Dermis microvascular lymphatic vessel endothelial cell (primary cell): ENCODE measurements at places on chromosomes 5 and 9.

- no peak for DNase-seq
Measured at GRCh38 chr9:128435611-128436010, 15.0 kb downstream of the CERCAM start.

- DNase-seq: no peak
Measured at GRCh38 chr9:113509463-113509862, 45.9 kb downstream of the RGS3 start.

DNA sequence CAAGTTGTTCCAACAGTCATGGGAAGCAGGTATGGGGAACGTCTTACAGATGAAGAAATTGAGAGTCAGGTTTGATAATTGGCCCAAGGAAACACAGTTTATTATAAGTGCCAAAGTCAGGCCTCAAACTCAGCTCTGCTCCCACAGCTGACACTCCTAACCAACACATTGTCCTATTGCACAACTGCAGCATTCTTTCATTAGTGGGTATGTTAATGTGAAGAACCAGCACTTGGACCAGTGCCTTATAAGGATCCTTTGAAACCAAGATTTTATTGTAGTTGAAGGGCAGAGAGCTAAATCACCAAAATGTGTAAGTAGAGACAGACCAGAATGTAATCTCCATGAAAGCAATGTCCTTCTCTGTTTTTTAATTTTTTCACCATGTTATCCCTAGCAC is 56.1 kb downstream of the GRIA1 start:
- DNase-seq: no peak

GRCh38 chr9:101840694-101841188 is 102.3 kb upstream of the GRIN3A start:
- no peak for DNase-seq

GRCh38 chr5:43410414-43410813 is 1.8 kb downstream of the CCL28 start:
- DNase-seq: no peak

GRCh38 chr9:96383165-96383942 is at the start of gene SLC35D2:
SLC35D2 (minus strand) TSS chr9:96383711; CDS start chr9:96383634, 77 bp downstream.
- DNase-seq: no peak

DNA sequence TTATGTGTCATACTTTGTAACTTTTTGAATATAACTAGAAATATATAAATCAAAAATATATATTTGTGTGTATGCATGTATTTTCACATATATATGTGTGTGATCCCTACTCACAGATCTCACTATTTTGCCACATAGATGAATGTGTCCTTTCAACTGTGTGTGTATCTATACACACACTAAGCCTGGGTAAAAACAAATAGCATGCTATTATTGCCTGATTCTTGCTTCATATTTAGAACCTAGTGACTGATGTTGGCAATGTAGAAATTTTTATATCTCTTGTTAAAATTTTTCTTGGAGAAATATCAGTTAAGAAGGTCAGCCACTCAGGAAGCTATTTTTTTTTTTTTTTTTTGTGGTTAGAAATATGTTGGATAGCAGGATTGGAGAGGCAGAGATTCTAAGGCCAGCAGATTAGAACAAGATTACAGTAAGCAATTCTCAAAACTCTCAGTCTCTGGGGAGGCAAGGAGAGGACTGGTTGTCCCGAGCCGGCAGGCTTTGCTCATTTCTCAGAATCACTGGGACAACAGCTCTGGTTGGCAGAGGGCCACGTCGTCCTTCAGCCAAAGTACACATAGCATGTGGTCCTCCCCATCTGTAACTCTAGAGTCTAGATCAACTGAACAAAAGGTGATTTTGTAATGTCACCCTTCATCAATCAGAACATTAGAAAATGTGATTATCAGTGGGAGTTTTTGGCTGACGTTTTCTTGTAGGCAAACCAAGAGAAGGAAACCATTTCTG is 19.7 kb downstream of the C6 start:
- peak; percentile 5 for DNase-seq

- DNase-seq: no peak
Measured at GRCh38 chr9:96854651-96855273, 448 bp upstream of the ZNF782 start.

GRCh38 chr5:149206524-149207141 is 65.0 kb upstream of the AFAP1L1 start:
- DNase-seq: no peak
